ENCODE measurements at places on chromosomes 3 and 15.

GRCh38 chr3:10876661-10877060 is 60.6 kb downstream of the SLC6A11 start:
- DNase-seq = no peak

DNA sequence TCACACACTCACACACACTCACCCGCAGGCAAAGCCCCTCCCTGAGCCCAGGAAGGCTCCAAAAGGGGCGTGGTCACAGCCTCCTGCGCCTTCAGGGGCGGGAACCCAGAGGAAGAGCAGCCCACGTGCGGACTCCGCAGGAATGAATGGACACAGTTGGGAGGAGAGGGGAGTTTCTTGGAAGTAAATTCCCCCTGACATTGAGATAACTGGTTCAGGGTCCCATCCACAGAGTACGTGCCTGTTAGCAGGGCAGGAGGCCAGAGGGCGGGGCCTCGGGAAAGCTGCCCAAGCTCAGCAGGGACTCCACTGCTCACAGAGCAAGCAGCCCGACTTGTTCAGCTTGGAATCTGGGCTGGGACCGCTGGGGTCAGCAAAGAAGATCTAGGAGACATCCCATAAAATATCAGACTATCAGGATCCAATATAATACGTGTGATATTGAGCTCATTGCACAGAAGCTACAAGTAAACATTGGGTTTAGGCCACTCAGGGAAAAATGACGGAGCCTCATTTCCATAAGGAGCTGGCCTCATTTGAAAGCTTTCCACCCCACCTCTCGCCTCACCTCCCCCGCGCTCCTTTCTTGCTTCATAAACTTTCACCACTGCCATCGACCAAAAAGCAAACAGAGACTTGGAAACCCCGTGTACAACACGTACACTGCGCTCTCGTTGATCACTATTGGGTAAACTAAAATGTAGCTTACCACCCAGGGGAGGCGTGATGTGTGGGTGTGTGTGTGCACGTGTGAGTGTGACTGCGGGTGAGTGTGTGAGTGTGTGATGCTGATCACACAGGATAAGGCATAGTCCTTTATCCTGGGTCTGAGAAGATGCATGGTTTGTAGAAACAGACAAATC is 36.0 kb downstream of the TM2D3 start:
- no peak for DNase-seq

GRCh38 chr3:64195789-64196188 is 29.5 kb downstream of the PRICKLE2 start:
- DNase-seq = no peak

DNA sequence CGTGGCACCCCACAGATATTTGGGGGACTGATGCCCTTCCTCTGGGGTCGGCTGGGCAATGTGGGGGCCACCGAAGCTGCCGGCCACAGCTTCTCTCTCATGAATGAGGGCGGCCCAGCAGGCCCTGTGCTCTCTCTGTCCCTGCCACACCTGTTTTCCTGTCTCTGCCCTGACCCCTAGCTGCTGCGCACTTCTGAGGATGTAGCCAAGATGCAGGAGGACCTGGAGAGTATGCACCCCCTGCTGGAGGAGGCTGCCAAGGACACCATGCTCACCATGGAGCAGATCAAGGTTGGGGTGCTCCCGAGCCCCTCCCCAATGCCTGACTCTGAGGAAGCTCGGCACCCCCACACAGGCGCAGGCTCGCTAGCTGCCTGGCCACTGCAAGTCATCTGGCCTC is 59.7 kb downstream of the SEMA3G start:
- DNase-seq = no peak

GRCh38 chr3:39911465-39912309 is 102.3 kb downstream of the MYRIP start:
- no peak for DNase-seq

GRCh38 chr3:100537646-100538338 is 45.4 kb downstream of the TMEM45A start:
- no peak for DNase-seq

DNA sequence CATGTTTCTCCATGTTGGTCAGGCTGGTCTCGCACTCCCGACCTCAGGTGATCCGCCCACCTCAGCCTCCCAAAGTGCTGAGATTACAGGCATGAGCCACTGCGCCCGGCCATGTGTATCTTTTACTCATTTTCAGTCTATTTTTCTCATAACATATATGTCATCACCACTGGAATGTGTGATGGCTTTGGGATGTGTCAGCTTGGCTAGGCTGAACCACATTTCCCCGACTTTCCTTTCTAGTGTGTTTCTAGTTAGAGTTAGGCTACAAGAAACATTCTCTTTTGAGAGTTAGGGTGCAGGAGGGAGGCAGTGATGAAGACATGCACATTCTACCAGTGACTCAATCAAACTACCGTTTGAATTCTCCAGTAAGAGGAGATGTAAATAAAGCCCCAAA is 444.9 kb upstream of the THBS1 start:
- DNase-seq = no peak

GRCh38 chr3:128503164-128503651 is 10.2 kb upstream of the GATA2 start:
- no peak for DNase-seq

DNA sequence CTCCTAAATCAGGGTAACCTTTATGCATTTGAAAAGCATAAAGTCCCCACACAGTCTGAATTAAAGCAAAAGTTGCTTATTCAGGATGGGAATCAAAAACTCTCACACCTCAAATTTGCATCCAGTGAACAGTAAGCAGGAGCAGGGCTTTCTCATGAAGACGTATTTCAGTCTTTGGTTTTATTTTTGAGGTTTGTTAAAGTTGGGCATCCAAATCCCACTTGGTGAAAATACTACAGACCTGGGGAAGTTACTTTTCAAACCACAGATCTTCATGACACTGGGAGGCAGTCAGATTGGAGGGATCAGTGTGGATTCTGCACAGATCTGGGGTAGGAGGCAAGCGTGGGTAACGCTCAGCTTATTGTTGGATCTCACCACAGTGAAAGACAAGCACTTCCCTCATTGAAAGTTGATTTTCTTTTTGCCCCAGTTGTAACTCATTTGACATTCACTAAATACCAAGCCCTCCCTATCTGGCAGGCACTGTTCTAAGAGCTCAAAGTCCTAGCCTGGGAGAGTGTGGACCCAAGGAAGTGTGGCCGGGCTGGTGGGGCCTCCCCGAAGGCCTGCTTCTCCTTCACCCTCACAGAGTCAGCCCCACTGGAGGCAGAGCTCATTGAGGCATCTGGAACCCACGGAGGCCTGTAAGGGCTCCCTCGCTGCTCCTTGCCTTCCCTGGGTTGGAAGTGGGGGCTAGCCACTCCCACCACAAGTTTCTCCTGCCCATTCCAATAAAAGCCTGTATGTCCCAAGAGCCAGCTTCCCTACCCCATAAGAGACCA is 783 bp upstream of the ISG20 start:
- no peak for DNase-seq

DNA sequence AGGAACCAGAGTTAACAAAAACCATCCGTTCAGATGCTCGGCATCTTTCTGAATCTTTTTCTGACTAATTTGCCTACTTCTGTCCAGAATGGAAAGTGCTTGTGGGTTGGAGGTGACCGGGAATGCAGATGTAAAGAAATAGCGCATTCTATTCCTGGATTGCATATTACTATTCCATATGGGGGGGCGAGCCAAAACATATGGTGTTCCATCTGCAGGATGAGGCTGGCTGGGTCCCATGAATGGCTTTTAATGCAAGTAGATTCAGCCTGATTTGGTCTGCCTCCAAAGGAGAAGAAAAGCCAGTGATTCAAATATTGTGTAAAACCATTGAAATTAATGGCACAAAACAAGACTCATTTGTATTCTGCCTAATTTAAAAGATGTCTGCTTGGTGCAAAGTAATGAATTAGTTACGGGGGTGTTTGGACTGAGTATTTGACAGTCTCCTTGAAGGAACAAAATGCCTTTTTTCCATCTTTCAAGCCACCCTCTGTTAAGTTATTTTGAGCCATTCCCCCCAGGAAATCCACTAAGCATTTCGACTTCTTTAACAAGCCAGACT is 99.0 kb downstream of the ST8SIA2 start:
- DNase-seq = no peak

DNA sequence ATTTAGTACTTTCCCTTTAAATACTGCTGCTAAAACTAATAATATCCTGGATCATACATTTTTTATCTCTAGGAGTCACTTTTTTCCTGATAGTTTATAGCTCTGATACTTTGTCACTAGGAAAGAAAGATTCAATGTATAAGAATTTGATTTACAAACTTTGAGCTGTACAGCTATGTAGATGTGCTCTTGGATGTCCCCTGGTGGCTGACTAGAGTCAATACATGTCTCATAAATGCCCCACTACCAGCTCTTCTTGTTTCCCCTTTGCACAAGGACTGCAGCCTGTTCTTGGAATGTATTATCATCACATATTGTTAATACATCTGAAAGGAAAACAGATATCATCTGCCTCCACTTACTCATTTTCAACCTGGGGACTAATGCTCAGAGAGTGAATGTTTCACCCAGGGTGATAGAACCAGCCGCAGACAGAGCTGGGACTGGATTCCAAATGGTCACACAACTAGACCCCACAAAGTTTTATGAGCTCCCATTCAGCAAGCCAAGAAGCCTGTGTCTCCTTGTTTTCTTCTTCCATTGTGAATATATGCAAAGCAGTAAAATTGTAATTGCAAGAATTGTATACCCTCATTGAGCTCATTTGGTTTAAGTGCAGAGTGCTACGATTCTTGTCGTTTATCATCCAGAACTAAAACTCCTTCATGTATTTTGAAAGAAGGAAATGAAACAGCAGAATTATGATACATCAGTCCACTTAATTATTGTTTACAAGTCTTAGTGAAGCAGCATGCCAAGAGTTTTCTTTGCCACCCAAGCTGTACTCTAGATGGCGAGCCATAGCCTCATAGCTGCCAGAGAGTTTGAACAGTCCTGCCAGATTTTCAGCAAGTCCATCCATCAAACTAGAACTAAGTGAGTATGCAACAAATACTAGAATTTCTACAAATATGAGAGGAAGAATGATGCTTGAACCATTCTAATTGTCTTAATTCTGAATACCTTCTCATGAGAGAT is 261.6 kb upstream of the LMCD1 start:
- DNase-seq = no peak

GRCh38 chr3:87867001-87867400 is 191.8 kb downstream of the CGGBP1 start:
- no peak for DNase-seq

DNA sequence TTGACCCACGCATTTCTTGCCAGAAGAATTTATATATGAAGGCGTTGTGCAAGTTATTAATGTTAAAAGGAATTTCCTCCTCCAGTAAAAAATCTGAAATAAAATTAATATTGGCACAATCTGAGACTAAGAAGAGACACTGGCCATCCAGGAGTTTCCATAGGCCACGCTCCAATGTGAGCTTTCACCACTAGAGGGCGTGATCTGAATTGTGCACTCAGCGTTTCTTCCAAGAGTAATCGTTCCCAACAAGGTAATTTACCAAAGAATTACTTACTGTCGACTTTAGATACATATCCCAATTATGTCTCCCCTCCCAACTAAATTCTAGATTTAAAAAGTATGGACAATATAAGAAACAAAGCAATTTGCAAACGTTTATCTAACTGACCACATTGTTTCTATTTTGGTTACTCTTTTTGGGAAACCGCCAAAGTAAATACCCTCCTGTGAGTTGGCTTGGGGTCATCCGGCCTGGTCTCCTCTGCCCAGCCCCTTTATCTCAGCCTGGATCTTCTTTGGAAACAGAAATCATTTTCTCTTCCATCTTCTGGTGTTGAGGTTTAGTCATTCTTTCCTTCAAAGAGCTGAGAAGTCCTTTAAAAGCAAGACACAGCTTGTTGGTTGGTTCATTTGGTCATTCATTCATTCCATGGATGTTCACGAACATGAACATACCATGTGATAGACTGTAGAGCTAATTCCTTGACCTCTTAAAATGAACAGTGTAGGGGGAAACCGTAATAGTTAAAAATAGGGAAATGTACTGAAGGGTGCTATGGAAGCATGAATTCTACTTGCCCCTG is 26.2 kb downstream of the POLR2M start:
- DNase-seq = no peak

GRCh38 chr3:87541723-87542122 is 265.3 kb upstream of the POU1F1 start:
- DNase-seq = no peak
